Muscle of leg (tissue), 16 donors: ENCODE measurements at places on chromosomes 11 and 22.

DNA sequence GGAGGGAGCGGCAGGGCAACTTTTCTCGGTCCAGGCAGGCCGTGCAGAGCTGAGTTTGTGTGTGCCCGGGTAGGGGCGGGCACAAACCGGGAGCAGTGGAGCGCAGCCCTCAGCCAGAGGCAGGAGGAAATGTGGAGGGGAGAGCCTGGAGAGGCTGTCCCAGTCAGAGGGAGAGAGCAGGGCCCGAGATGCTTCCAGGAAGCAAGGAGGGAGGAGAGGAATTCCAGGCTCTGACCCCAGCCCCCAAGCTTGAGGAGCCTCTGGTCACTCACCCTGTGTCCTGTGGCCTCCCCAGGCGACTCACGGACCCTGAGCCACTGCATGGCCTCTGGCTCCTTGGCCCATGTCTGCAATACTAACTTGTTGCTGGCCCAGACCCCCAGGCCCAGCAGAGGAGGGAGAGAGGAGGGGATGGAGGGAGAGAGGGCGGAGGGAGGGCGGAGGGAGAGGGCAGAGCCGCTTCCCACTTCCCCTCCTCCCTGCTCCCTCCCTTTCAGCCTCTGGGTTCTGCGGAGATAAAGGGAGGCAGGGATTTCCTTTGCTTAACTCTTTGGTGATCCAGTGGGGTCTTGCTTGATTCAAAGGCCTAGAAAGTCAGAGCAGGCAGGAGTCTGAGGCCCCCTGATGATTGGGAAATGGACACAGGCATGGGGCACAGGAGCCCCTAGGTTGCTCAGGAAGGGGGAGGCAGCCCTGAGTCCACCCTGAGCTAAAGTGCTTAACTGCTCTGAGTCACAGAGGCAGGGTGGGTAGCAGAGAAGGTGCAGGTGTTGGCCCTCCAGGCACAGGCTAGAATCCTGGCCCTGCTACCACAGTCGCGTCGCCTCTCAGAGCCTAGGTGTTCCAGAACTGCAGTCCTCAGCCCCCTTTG is at the start of gene C1QTNF6:
Gene C1QTNF6 (minus strand): TSS at position 357 of the 871 bp plus-strand sequence. CDS start 34 bp downstream, at position 323.
- no peaks in the 10 kb centered on the region for H3K27me3 ChIP-seq
- peaks cover 3% of the 10 kb centered on the region for H3K36me3 ChIP-seq
- H3K4me3 ChIP-seq = peak within 1 kb of the TSS; percentile 50
- peaks cover 38% of the 10 kb centered on the region for H3K4me1 ChIP-seq
- H3K27ac ChIP-seq = peak within 1 kb of the TSS; percentile 94
- DNase-seq = peak; percentile 90

- no peaks in the 10 kb centered on the region for H3K36me3 ChIP-seq
- H3K4me1 ChIP-seq = no peaks in the 10 kb centered on the region
- H3K4me3 ChIP-seq = no peak overlapping the region
Measured at GRCh38 chr22:44807915-44808690, 55.7 kb downstream of the ARHGAP8 start.

DNA sequence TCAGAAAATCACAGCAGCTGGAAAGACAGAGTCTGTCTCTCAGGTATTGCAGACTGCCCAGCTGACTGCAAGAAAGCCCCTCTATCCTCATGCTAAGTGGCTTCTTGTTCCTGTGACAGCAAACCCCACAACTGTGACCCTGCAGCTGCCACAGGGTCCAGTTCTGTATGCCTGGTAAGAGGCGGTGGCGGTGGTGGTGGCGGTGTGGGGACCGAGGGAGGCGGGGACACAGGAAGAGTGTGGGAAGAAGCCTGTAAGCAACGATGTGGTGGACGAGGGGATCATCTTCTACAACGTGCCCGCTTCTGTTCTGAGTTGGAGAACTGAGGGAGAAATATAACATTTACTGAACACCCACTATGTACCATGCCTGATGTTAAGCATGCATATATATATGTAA is 112.4 kb downstream of the TENM4 start:
- peaks cover 17% of the 10 kb centered on the region for H3K4me1 ChIP-seq
- no peak overlapping the region for H3K4me3 ChIP-seq
- H3K27me3 ChIP-seq = no peaks in the 10 kb centered on the region
- H3K27ac ChIP-seq = no peak overlapping the region
- no peak for DNase-seq

DNA sequence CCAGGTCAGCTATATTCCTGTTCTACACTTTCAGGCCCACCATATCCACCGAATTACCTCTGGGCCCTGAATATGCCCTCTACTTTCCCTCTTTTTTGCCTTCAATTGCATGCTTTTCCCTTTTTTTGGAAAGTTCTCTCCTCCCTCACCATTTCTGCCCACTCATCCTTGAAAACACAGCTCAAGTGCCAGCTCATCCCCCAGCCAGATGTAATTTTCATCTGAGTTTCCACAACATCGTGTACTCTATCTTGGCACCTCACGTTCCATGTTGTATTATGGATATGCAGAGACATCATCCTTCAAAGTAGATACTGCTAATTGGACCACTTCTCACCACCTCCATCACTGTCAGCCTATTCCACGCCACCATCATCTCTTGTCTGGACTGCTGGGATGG is 129.8 kb upstream of the HSD17B12 start:
- H3K4me1 ChIP-seq = peaks cover 8% of the 10 kb centered on the region
- H3K27ac ChIP-seq = no peak overlapping the region
- DNase-seq = no peak
- H3K27me3 ChIP-seq = peaks cover 51% of the 10 kb centered on the region
- H3K36me3 ChIP-seq = no peaks in the 10 kb centered on the region
